ENCODE measurements at places on chromosomes 2 and 18.
A peak's percentile ranks its signal among the peaks of the same experiment; 100 is the strongest.

DNA sequence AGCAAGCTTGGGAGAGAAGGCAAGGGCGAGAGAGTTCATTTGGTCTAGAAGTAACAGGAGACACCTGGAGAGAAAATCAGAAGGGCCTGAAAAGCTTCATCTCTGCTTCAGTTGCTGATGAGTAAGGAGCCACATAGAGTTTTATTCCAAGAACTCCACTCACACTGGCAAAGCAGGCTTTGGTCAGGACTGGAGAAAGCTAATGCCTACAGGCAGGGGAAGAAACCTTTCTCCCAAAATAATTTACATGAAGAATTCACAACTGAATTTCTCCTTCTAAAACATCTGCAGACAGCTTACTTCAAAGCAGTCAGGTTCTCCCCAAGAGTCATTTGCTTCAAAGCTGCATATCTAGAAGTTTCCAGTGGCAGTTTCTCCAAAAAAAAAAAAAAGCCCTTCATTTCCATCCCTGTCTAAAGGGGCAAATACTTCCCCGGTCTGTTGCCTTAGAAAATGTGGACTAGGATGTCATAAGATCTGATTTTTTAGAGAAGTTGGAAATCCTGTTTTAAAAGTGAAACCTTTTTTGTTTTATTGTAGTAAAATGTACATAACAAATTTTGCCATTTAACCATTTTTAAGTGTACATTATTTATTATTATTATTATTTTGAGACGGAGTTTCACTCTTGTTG lies 46.3 kb downstream of the TMEM247 start:
- DNase-seq, result no peak

DNA sequence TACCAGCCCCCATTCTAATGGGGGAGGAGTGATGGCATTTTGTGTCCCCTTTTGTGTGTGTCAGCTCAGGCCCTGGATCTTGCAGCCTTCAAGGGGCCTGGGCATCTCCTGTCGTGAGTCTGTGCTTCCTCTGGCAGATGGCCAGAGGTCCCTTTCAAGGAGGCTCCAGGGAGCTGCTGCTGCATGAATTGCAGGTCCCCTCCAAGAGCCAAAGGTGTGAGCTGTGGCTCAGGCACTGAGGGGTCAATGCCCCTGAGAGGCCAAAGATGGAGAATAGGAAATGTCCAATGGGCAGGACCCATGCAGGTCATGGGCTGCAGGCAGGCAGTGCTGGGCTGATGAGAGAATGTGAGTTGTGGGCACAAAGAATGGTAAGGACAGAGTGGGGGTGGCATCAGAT lies 10.4 kb downstream of the MAB21L4 start:
- DNase-seq, result no peak

DNA sequence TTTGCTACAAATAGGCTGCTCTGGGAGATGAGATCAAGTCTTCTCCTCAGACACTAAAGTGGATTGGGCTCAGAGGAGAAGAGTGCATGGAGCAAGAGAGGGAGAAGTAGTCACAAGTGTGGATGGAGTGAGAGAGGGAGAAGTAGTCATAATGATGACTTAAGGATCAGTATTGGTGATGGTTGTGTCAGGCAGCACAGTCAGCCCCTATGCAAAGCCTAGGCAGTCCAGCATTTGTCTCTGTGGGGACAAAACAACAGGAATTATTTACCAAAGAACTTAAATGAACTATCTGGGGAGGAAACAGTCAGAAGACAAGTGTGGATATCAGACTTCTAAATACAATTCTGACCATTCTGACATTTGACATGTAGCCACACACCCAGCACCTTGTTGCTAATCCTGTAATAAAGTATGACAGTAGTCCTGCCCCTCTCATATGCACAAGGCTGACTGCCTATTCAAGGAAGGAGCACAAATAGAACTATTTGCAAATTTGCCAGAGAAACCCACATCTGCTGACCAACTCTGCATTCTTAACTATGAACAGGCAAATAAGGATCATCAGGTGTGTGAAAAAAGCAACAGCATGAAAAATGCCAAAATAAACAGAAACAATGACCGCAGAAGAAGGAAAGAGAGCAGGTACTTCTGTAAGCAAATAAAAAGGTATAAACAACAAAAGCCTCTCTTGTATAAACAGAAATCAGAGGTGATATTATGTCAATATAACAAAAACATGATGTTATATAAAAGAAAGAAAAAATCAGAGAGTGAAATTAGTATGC lies 1597.9 kb upstream of the ACVR2A start:
- DNase-seq, result no peak

DNA sequence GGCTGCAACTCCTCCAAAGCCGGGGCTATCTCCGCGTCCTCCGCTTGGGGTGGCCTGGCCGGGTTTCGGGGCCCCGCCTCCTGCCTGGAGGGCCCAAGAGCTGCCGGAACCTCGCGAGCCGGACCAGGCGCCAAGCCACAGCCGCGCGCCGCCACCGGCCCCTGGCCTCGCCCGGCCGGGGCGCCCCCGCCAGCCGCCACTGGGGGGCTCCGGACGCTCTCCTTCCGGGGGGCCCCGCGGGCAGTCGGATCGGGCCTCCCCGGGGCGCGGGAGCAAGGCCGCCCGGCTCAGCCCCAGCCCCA lies 17.4 kb upstream of the HAAO start:
- DNase-seq, result peak; percentile 56

DNA sequence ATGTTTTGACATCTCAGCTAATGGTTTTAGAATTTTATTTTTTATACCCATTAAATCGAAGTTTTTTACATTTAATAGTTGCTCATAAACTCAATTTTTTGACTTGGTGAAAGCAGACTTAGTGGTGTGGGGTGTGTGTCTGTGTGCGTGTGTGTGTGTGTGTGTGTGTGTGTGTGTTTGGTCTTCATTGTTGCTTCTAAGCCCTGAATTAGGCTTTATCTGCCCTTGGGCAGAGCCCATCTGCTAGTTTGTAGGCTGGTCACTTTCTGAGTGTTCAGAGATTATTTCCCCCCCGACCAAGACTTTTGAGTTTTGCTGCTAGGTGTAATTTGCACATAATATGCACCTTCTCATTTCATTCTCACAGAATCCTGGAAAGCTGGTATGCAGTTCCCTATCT lies 14.3 kb downstream of the PAX3 start:
- DNase-seq, result no peak

GRCh38 chr2:239781454-239781853 lies 243.7 kb downstream of the NDUFA10 start:
- no peak for DNase-seq

DNA sequence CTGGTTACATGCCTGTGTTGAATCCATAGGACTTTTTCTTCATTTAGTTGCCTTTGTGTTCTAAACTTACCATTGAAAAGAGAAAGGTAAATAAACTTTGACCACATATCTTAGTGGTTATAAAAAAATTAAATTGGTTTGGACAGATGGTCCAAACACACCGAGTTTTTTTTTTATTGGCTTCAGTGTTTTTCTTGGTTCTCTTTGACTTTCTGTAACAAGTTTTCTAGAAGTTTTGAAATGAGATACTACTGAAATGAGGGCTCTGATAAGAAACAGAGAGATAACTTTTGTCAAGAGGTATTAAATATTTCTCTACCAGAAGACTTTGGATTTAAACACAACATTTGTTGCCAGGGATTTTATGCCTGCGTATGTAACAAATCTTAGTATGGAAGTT lies 20.7 kb downstream of the SPTBN1 start:
- DNase-seq, result no peak

DNA sequence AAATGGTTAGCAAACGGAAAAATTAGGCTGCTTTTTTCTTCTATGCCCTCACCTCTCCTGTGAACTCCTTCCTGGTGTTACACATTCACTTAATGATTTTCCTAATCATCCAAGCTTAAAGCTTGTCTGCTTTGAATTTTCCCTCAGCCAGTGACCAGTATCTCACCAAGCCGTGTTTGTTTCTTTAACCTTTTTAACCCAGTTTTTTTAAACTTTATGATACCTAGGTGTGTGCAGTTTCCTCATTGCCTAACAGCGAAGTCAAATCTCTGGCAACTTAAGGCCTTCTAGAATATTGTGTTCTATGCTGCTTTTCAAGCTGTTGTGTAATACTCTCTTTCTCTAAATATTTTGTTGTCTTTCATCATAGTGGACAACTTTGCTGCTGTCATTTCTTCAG lies 113.0 kb downstream of the PIK3C3 start:
- no peak for DNase-seq

DNA sequence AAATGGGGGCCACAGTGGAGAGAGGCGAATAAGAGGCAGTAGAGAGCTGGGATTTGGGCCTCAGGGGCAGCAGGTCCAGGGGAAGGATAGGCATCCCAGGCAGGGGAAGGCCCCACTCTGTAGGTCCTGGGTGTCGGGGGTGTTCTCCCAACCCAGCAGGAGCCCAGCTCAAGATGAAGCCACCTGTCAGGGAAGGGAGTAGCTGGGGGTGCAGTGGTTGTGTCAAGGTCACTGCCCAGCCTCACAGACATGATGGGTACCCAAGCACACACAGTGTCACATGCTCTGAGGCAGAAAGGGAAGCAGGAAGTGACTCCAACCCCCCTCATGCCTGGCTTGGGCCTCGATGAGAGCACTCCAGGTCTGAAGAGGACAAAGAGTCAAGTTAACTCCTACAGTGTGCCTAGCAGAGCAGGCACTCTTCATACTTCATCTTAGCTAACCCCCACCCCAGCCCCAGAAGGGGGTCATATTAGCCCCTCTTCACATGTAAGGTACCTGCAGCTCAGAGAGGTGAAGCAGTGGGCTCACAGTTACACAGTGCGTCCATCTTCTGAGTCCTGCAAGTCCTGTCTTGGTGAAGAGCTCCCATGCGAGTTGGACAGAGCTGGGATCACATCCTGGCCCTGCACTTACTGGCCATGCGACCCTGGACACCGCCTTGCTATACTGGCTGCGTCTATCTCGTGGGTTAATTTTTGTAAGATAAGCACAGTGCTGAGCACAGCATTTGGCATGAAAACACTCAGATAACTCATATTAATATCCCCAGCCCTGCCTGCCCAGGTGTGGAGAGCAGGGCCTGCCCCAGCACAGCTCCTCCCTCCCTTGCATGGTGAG lies 72.6 kb upstream of the DAPL1 start:
- DNase-seq, result no peak

GRCh38 chr2:58065248-58065647 lies 18.6 kb downstream of the VRK2 start:
- no peak for DNase-seq

GRCh38 chr2:12965540-12966269 lies 249.0 kb downstream of the TRIB2 start:
- DNase-seq, result peak; percentile 72

- DNase-seq, result no peak
Measured at GRCh38 chr2:141766225-141766624, 364.6 kb downstream of the LRP1B start.

GRCh38 chr18:74230922-74231714 lies 60.6 kb downstream of the CYB5A start:
- no peak for DNase-seq

DNA sequence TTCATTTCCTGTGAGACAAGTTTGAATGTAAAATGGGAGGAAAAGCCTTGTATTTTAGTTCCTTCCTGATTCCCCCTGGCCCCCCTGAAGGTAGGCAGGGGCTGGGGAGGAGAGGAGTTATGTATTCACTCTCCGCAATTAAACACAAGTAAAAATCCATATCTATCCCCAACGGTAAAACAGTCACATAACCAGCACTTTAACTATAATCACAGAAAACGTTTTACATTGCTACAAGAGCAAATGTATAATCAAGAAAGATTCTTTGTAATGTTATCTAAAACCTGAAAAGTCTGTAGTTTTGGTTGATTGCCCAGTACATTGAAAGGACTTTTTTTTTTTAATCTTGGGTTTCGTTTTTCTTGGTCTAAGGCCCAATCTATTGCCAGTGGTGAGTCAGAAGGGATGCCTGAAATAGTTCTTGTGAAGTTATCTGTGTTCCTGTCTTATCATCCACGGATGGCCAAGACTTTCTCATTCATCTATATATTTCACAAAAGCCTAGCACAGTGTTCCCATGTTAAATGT lies 34.5 kb upstream of the CCNYL1 start:
- no peak for DNase-seq

DNA sequence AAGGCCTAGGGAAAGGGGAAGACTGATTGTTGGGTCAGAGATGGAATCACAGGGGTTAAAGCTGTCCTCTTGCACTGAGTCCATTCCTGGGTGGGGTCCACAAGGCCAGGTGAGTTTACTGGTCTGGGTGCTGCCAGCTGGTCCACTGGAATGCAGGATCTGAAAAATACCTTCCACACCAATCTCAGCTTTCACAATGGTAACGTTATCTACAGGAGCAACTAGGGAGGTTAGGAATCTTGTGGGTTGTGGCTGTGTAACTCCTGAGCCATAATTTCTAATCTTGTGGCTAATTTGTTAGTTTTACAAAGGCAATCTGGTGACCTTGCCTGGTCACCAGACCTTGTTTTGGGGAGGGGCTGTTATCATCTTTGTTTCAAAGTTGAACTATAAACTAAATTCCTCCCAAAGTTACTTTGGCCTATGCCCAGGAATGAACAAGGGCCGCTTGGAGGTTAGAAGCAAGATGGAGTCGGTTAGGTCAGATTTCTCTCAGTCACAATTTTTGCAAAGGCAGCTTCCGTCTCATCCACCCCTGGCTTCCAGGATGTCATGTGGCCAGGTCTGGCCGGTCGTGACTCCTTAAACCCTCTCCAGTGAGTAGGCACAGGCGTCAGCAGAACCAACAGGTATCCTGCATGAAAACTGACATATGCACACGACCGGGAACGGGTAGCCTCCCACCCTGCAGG lies 123.3 kb upstream of the SH3BP4 start:
- DNase-seq, result no peak

- DNase-seq, result no peak
Measured at GRCh38 chr2:119106301-119106897, 52.2 kb downstream of the C1QL2 start.

DNA sequence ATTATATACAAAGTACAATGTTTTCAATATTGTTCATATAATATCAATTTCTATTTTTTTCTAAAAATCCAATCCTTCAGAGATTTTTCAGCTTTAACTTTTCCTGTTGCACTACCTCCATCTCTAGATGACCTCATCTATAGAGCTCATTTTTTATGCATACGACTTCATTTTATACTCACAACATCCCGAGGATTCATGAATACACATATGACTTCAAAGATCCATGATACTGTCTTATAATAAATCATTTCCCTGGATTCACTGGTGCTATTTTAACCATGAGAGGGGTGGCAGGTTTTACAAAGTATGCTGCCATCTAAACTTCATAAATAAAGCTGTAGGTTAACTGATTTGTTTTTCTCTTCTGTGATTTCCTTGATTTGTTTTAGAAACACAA lies 694.6 kb downstream of the EPHA4 start:
- DNase-seq, result no peak

DNA sequence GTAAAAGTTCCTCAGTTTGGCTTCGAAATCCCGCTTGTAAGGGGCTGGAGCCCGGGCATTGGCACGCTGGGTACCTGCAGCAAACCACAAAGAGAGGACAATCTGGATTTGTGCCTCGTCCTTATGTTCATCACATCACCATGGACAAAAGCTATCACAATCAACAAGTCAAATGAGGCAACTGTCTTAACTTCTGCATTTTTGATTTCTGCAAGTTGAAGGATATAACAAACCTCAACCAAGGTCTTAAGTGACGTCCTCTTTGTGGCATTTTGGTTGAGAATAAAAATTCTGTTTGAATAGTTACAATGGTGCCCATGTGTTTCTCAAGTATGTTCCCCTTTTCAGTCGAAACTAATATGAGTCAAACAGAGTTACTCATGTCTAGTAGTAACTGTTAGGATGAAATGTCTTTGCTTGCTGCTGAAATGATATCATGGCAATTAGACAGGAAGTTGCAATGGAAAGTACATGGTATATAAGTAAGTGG lies 70.8 kb upstream of the STK17B start:
- DNase-seq, result peak; percentile 82

Data from CD4-positive, alpha-beta T cell treated with Interleukin-15 for 4 hours (primary cell).